ENCODE measurements at places on chromosomes 1 and 21.

GRCh38 chr21:45290948-45291612, 3.4 kb upstream of the POFUT2 start:
- DNase-seq = no peak

DNA sequence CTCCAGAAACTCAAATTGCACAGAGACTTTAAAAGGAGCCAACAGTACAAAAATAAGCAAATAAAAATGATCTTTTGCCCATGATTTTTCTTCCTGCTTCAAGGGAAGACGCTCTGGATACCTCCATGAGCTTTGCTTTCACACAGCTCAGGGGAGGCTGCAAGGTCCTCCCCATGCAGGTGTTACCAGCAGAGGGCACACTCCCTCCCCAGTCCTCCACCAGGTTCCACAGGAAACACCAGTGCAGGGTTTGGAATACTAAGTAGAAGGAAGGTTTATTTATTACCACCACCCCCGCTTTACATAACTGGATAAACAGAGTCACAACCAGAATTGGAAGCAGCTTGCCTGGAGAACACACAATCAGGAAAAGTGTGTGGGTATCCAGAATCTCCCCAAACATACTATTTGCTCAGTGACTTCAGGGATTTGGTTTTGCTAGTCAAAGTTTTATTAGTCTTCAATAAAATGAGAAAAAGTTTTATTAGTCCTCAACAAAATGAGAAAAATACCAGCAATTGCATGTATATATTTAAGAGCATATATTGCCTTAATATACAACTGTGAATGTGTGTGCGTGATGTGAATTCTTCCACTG, 37.3 kb downstream of the HSD3B1 start:
- no peak for DNase-seq

DNA sequence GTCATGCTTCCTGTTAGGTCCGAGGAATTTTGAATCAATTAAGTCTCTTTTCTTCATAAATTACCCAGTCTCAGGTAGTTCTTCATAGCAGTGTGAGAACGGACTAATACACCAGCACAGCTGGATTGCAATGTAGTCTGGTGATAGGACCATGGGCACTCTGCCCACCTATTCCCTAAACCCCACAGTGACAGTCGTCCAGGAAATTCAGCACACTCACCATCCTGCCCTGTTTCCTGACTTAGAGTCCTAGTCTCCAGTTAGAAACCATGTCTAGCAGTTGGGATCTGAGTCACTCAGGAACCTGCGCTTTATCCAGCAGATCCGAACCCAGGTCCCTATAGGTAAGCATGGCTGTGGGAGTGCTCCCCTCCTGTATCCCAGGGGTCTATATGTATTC, 149.3 kb upstream of the TNR start:
- no peak for DNase-seq

DNA sequence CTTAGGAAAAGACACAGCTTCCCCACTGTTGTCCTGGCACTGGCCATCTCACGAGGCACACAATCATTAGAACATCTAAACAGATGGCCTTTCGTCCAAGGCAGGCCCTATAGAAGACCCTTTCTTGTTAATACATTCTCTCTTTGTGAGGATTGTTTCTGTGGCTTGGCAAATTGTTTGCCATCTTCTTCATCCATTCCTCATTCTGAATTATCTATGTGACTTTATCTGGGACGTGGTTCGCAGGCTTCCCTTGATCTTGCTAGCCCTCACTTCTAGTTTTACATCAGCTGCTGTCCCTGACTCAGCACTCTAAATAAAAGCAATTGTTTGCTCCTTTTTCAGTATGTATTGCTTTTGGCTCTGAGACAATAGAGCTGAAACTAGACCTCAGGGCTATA, 101.1 kb upstream of the ZC3H11B start:
- DNase-seq = no peak

- DNase-seq = no peak
Measured at GRCh38 chr1:115794976-115795639, 26.6 kb upstream of the CASQ2 start.
